ENCODE measurements at places on chromosomes 6 and 20. TPM values are rescaled to one million over a fixed set of nuclear protein-coding genes. Genes with fewer than 3 reads are reported as not detected.

GRCh38 chr6:63941747-63942470 lies 306.3 kb downstream of the PHF3 start:
- no peak for DNase-seq

DNA sequence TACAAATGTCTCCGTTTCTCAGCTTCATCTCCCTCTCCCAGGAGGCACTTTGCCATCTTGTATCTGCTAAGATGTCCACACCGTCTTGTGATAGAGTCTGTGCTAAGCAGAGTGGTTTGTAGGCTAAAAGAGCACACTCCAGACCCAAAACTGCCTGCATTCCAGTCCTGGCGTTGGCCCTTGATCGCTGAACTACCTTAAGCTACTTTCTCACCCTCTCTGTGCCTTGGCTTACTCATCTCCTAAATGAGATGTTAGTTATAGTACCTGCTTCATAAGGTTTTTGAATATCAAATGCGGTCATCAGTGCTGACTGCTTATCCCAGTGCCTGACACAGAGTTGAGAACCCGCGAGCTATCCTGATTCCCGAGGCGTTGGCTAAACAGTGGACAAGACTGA lies 14.0 kb downstream of the CASS4 start:
- DNase-seq, result no peak

DNA sequence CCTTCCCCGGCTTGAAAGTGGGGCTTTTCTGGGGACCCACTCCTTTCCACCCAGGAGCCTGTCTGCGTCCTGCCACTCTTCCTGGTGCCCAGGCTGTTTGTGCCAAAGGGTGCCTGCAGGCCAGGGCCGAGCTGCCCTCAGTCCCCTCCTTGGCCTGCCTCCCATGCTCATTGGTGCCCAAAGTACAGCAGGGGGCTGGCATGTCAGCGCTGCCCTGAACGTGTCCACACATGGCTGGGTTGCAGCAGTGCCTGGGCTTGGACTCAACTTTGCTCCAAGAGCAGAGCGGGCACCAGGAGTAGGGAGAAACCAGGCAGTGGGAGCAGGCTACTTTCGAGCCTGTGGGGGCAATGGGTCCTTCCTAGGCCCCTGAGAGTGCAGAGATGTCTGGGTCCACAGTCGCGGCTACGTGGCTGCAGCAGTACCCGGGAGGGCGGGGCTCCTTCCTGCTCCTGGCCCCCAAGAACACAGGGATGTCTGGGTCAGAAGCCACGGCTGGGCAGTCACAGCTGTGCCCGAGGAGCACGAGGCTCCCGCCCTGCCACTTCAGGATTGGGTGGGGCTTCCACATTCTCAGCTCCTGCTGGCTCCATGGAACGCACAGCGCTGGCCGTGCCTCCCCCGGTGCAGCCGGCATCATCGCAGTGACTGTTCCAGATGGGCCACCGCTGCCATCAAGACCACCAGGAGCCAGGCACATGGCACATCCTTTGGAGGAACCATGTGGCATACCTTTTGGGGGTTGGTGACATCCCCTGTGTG lies 50.0 kb upstream of the CLDN20 start:
- DNase-seq, result no peak

DNA sequence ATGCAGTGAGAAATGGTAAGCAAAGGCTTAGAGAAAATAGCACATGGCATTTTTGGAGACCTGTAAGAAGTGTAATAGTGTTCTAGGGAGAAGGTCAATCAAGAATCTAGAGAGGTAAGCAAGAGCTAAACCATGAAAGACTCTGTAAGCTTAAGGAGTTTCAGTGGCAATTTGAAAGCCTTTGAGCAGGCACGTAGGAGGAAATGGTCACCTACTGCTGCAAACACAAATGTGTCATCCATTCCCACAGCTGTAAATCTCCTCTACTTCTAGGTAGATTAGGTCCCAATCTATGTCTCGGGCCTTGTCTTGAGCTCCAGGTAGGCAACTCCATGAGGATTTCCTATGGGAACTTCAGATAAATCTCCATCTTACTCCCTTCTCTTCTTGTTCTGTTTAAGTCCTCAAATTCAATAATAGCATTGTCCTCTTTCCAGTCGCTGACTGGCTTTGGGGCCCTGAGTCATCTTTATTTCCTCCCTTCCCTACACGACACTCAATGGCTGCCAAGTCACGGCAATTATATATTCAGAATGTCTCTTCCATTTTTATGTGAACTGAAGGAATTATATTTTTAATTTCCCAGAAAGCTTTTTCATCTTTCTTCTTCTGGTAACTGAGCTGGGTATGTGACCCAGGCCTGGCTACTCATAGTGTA lies 24.2 kb upstream of the PAQR8 start:
- DNase-seq, result no peak

DNA sequence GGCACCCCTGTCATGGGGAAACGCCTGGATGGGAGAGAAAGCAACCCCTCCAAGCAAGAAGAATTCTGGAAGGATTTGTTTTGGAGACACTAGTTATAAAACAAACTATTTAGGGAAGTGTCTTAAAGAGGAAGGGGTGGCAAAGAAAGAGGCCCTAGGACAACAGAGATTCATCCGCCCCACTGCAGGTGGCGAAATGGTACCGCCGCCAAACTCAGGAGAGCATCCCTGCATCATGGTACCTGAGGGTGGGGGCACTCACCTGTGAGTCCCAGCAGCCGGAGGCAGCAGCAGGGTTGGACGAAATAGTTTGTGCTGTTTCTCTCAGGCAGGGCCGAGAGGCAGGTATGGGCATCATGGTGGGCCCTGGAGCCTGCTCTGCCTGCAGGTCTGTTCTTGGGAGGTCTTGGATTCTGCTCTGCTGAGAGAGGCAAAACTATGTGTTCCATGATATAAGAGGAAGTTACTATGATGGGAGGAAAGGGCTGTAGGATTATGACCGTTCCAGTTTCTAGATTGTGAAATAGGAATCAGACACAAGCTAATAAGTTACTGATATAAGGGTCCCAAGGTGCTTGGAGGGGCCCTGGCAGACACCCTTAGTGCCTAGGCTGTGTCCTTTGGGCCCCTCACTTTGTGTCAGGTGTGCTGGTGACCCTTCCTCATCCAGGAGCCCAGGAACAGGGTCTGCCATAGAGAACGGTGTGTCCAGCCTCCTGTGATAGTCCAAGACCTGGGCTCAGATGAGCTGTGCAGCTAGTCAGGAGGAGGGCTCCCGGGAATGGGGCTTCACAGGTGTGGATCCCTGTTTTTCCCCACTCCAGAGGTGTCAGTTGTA lies 20.4 kb downstream of the SIRPD start:
- no peak for DNase-seq

DNA sequence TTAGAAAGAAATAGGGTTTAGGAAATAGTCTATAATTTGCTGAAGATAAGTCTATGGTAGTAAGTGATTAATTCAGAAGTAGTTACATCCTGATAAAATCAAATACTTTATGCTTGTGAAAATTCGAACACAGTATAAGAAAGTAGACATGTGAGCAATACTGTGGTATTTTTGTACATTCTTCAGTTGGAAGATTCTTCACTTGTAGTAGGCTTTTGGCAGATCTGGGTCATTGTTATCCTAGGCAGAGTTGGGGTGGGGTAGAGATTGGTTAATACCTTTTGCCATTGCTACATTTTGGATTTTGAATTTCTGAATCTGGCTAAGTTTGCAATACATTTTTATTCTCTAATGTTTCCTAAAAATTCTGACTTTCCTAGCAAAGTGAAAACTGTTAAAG lies 197.5 kb downstream of the BCKDHB start:
- DNase-seq, result no peak

GRCh38 chr6:51120016-51120415 lies 301.3 kb downstream of the TFAP2B start:
- DNase-seq, result no peak

GRCh38 chr6:17965397-17965796 lies 22.0 kb downstream of the KIF13A start:
- no peak for DNase-seq

Gene IYD
- total RNA-seq, result not detected

Gene MTHFD1L
- 93.7 TPM for total RNA-seq

Gene WFDC10B
- total RNA-seq, result not detected
